ENCODE measurements at places on chromosomes 11 and 22.

DNA sequence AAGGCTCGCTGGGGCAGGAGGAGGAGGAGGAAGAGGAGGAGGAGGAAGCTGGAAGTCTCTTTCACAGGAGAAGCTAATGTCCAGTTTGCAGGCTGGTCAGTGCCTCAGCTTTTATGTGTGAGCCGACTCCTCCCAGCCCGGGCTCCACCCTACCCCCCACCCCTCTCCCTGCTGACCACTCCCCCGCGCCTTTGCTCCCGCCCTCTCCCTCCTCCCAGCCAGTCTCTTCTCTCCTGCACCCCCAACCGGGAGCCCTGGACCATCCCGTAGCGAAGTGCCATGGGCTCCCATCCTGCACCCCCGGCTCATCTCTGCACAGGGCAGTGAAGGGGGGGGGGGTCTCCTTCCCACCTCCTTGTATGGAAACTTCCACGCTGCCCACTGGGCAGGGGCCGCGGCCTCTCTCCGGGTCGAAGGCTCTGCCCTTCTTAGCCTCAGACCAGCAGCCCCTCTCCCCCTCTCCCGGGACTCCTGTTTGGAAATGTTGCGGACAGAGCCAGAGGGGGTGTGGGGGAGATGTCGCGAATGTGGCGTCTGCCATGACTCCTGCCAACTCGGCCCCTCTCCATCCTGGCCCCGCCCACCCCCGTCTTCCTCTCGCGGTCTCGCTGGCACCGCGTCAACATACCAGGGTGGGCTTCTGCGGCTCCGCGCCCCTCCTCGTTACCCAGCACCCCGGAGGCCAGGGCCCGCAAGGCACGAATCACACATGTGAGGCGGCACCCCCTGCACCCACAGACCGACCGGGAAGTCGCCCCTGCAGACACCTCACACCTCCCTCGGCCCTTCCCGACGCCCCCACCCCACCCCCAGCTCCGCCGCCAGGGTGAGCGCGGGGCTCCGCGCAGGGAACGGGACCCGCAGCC lies 1.8 kb downstream of the IGF2 start:
- no peak for DNase-seq

- DNase-seq = no peak
Measured at GRCh38 chr11:119371778-119372182, 9.7 kb downstream of the USP2 start.

GRCh38 chr22:30031764-30032455 lies 48.4 kb upstream of the HORMAD2 start:
- DNase-seq = no peak

GRCh38 chr11:1127664-1128162 lies 30.0 kb upstream of the MUC5AC start:
- peak; percentile 1 for DNase-seq

DNA sequence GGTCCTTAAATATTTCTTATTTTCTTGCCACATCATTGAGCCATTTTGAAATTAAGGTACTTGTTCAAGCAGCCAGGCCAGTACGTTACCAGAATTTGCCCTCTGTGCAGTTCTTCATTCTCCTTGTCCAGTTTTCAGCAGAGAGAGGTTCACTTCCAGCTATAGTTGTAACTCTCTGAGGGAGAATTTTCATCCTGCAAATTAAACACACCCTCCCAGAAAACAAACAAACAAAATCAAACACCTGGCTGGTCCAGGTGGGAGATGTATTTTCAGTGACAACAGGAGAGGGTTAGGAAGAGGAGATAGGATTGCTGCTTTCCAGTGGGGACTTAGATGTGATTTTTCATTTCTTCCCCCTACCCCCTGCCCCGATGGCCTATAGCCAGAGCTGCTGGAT lies 45.0 kb downstream of the LHFPL7 start:
- no peak for DNase-seq

DNA sequence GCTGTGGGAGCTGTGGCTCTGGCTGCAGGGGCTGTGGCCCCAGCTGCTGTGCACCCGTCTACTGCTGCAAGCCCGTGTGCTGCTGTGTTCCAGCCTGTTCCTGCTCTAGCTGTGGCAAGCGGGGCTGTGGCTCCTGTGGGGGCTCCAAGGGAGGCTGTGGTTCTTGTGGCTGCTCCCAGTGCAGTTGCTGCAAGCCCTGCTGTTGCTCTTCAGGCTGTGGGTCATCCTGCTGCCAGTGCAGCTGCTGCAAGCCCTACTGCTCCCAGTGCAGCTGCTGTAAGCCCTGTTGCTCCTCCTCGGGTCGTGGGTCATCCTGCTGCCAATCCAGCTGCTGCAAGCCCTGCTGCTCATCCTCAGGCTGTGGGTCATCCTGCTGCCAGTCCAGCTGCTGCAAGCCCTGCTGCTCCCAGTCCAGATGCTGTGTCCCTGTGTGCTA lies 514 bp downstream of the KRTAP5-9 start:
- DNase-seq = no peak

DNA sequence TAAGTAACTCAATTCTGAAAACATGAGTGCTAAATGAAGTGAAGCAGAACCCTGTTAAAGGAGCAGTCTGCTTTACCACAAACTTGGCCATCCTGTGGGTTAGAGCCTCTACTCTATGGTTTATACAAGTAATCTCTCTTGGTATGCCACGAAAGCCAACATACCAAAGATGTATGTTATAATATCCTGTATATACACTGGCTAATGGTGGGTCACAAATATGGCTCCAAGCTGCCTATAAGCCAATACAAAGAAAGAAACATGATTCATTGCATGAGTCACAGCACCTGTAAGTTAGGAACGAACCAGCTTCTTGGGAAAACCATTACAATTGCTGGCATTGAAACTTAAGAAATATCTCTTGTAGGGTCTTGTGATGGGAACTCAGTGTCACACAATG lies 16.1 kb downstream of the XRRA1 start:
- DNase-seq = no peak

DNA sequence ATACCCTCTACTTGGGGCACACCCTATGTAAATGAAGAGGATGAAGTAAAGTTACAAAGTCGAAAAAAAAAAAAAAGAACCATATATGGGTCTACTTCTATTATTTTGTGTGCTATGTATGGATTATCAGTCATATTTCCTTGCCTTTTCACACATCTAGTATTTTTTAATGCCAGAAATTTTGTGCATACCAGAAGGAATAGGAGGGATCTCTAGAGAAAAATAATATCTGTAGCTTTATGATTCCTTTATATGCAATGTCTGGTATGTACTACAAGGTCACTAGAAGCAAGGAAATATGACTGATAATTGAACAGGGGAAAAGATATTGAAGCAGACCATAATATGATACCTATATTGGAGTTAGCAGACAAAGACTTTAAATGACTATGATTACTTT lies 713.4 kb downstream of the OPCML start:
- no peak for DNase-seq

- no peak for DNase-seq
Measured at GRCh38 chr11:82924522-82925224, 23.1 kb downstream of the DDIAS start.

- DNase-seq = no peak
Measured at GRCh38 chr11:17508306-17508705, 31.7 kb upstream of the ABCC8 start.

DNA sequence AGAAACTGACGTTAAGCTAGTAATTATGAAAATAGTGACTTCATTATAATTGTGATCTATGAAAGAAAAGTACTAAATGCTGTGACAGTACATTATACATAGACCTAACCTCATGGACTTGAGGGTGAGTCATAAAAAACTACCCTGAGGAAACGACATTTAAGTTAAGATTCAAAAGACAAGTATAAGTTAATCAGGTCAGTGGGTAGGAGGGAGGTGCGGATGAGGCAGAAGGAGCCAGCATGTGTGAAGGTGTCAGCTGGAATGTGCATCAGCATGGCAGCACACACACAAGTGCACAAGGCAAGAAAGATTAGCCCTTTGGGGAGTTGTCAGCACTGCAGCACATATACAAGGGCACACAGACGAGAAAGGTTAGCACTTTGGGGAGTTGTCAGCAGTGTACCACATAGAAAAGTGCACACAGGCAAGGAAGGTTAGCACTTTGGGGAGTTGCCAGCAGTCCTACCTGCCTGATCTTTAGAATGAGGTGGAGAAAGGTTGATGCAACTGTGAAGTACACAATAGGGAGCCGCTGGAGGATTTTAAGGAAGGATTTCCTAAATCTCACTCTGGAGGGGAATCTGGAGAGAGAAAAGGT lies 31.6 kb upstream of the CAVIN3 start:
- peak; percentile 45 for DNase-seq

GRCh38 chr11:69339983-69340565 lies 46.1 kb downstream of the MYEOV start:
- DNase-seq = no peak

DNA sequence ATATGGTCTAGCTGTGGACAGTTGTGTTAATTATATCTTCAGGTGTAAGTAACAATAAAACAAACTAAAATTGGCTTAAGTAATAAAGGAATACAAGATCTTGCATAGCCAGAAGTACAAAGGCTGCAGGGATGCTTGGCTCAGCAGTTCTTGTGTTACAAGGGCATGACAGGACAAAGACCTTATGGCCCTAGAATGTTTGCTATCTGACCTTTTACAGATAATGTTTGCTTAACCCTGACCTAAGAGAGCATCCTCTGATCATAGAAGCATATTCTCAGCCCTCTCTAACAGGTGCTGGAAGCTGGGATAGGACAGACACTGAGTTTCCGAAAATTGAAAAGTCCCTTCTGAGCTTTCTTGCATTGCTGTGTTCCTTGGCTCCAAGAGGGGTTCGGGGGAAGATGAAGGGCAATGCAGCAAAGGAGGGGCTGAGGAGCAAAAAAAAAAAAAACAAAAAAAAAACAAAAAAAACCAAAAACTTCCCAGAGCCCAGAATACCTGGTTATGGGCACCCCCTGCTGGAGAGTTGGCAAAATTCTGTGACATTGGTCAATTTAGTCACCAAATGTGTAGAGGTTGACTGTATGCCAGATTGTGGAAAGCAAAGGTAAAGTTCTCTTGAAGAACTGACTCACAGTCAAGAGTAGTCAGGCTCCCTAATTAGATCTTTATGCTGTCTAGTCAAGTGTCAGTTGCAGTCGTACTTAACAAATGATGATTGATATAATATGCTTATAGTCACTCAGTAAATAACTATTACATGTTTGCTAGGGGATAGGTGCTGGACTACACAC lies 10.4 kb upstream of the HIKESHI start:
- peak; percentile 88 for DNase-seq

DNA sequence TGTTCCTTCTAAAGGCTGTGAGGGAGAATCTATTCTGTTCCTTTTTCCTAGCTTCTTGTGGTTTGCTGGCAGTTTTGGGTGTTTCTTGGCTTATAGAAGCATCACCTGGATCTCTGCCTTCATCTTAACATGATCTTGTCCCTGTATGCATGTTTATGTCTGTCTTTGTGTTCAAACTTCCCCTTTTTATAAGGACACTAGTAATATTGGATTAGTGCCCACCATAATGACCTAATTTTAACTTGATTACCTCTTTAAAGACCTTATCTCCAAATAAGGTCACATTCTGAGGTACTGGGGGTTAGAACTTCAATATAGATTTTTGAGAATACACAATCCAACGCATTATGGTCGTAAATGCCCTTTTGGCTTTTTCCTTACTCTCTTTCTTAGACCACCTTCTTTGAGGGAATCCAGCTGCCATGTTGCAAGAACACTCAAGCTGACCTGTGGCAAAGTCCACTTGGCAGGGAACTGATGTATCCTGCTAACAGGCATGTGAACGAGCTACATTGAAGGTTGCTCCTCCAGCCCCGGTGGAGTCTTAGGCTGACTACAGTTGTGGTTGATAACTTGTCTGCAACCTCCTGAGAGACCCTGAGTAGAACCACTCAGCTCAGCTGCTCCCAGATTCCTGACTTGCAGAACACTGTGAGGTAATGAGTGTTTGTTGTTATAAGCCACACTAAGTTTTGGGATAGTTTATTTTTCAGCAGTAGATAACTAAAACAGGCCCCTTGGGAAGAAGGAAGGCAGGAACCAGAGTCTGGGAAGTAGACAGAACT lies 127.1 kb upstream of the OR9Q1 start:
- no peak for DNase-seq

DNA sequence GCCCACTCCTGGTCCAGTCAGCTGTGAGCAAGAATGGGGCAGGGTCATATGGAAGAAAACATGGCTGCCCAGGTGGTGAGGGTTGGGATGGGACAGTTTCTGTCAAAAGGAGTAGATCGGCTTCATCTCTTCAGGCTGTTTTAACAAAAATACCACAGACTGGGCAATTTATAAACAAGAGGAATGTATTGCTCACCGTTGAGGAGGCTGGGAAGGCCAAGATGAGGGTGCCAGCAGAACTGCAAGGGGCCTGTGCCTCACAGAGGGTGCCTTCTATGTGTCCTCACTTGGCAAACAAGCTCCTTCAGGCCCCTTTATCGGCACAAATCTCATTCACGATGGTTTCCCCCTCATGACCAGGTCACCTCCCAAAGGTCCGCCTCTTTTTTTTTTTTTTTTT lies 18.1 kb upstream of the RELT start:
- no peak for DNase-seq

DNA sequence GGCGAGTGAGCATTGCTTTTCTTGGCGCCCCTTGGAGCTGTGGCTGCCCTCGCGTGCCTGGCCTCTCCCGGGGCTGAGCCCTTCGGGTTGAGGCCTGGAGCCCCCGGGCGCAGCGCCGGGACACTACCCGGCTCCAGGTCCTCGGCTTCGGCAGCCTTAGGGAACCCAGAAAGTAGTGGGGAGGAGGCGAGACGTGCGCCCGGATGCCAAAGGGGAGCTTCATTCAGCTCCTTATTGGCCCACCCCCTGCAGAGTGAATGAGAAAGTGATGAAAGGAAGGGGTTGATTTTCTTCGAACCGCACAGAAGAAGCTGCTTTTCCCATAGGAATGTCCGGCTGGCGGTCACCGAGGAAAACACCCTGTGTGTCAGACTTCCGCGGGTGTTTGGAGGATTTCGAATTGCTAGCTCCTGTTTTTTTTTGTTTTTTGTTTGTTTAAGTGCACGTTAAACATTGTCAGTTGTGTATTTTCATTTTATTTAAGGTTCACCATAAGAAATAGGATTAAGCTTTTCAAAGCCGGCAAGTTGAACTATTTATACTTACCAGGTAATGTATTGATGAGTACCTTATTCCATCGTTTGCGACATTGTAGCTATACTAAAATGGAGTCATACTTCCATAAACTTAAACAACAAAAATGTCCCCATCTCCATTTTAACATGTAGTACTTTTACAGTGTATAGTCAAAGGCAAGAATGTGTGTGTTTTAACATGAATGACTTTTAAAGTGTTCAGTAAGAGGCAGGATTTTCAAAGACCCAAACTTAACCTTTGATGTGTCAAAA lies 841 bp upstream of the EIF4G2 start:
- DNase-seq = peak; percentile 54

DNA sequence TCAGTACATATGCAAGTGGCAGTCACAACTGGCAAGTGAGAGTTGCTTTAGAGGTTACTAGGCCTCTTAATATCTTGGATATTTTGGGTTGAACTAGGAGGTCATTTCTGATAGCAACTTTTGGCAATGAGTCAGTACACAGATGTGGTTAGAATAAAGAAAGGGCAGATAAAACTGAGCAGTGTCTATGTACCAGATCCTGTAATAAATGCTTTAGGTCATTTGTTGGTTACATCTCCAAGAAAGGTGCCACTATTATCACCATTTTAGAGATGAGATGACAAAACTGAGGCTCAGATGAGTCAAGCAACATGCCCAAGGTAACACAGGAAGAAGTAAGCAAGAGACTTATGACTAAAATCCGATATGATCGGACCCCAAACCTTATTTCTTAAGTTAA lies 25.0 kb downstream of the MAML2 start:
- no peak for DNase-seq

- no peak for DNase-seq
Measured at GRCh38 chr11:79417069-79417920, 23.5 kb downstream of the TENM4 start.

- no peak for DNase-seq
Measured at GRCh38 chr11:130873761-130874160, 42.5 kb downstream of the SNX19 start.

GRCh38 chr11:11253995-11254394 lies 99.1 kb downstream of the CSNK2A3 start:
- no peak for DNase-seq

GRCh38 chr11:72573855-72574445 lies 100.3 kb downstream of the PDE2A start:
- DNase-seq = no peak

Data from activated naive CD4-positive, alpha-beta T cell treated with anti-CD3 and anti-CD28 coated beads for 36 hours (primary cell).